CD4-positive, alpha-beta T cell (primary cell): ENCODE measurements at places on chromosomes 16 and 17.

GRCh38 chr16:70777973-70778406, 23.0 kb downstream of the VAC14 start:
- DNase-seq: no peak

DNA sequence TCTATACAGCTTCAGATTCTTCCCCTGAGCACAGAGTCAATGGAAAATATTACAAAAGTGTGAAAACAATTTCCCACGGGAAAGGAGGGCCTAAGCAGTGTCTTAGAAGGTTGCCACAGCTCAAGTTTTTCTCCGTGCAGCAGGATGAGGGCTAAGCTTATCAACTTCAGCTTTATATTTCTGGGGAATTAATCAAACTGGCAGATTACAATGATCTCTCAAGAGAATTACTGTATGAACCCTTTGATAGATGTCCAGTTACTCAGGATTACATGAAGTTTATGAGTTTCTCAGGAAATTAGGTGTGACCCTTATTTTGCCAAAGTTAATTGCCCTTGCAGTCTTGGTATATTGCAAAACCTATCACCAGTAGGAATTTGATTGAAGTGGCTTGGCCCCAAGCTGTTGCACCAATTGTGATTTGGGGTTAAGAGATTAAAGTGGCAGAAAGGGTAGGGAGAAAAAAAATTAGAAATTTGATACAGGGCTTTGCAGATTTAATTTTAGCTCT, 298.4 kb downstream of the MAP2K6 start:
- DNase-seq: no peak

GRCh38 chr16:88868974-88869672, 2.7 kb upstream of the PABPN1L start:
- DNase-seq: no peak

DNA sequence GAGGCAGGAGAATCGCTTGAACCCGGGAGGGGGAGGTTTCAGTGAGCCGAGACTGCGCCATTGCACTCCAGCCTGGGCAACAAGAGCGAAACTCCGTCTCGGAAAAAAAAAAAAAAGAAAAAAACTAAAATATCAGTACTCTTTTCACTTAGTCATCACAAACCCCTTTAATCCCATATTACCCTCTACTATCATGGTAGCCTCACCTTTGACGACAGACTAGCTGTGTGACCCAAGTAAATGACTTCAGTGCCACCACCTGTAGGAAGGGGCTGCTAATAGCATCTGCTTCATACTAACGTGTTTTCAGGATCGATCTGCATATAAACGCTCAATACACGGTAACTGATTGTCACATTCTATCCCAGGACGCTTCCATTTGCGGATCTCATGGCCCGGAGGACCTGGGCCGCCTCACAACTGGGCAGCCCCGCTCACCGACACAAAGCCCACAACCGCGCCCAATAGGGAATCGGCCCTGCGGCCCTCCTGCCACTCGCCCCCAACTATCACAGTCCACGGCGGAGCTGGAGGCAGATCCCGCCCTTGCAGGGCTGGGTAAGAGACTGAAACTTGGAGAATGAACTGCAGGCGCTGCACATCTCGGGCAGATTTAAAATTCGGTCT, 1.1 kb upstream of the ZNF263 start:
- DNase-seq: no peak

GRCh38 chr16:55623640-55624039, 32.1 kb upstream of the SLC6A2 start:
- DNase-seq: no peak

DNA sequence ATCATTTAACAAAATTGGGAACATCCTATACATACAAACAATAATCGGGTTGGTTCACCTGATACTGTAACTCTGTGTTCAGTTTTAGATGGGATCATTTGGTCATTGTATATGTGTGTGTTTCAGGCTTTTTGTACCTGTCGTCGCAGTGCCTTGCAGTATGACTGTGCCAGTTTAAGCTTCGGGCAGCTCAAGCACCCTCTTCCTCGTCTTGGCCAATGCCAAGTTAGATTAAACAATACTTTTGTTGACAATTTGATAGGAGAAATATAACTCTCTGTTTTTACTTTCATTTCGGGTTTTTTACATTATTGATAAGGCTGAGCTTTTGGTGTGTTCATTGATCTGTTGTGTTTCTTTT, 37.0 kb upstream of the ARHGAP17 start:
- no peak for DNase-seq

DNA sequence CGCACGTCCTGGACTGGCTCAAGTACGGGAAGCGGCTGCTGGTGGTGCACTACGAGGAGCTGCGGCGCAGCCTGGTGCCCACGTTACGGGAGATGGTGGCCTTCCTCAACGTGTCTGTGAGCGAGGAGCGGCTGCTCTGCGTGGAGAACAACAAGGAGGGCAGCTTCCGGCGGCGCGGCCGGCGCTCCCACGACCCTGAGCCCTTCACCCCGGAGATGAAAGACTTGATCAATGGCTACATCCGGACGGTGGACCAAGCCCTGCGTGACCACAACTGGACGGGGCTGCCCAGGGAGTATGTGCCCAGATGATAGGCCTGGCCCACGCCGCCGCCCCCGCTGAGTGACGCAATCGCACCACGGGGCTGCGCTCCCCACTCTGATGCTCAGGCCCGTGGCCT, 50.2 kb downstream of the WSCD1 start:
- no peak for DNase-seq

GRCh38 chr17:62935523-62935922, 30.5 kb upstream of the TANC2 start:
- no peak for DNase-seq

- no peak for DNase-seq
Observed at GRCh38 chr17:63477480-63478440, 899 bp downstream of the ACE start.
